Activated CD8-positive, alpha-beta memory T cell treated with anti-CD3 and anti-CD28 coated beads for 24 hours (primary cell): ENCODE measurements at places on chromosomes 3 and 15.

DNA sequence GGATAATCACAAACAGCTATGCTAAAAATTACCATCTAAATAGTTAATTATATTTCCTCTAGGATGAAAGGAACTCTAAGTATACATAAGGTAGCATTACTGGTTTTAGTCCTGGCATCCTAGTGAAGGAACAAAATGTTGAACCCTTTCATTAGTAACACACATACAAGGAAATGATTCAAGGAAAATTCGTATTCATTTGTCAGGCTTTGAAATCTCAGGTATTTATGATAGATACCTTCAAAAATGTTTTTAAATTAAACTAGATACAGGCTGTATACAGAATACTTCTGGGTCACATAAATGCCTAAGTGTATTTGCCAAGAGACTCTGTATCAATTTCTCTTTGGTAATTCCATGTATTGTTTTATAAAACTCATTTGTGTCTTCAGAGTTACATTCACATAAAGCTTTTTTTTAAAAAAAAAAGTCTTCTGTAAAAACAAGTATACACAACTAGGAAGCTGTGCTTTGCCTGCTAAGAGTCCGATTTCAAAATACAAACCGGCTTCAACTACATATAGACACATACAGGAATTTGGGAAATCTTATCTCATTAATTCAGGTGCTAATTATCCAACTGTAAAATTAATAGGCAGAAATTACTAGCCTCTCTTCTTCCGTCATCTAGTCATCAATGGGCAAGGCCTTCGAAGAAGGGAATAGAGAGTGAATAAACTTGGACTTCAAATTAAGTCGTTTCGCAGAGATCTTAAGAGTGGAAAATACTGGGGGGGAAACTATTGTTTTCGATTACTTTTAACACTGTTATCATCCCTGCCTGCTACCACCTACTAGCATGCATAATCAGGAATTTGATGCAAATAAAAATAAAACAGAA lies 1.3 kb downstream of the SECISBP2L start:
- no peak for DNase-seq

DNA sequence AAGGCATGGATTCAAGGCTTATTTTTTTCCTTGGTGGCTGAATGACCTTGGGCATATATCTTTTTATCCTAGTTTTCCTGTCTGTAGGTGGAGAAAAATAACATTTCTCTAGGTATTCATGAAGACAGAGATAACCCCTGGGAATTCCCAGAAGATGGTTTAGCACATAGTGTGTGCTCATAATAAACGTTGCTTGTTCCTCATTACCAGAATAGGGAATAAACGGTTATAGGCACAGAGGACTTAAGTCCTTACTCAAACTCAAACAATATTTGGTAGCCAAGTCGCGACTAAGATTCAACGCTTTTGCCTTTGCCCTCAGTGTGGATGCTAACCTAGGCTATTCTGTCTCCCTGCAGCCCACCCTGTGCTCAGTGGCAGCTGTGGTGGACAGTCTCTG lies 51.6 kb upstream of the MITF start:
- no peak for DNase-seq

GRCh38 chr3:163768048-163768447 lies 1310.2 kb downstream of the SI start:
- no peak for DNase-seq

DNA sequence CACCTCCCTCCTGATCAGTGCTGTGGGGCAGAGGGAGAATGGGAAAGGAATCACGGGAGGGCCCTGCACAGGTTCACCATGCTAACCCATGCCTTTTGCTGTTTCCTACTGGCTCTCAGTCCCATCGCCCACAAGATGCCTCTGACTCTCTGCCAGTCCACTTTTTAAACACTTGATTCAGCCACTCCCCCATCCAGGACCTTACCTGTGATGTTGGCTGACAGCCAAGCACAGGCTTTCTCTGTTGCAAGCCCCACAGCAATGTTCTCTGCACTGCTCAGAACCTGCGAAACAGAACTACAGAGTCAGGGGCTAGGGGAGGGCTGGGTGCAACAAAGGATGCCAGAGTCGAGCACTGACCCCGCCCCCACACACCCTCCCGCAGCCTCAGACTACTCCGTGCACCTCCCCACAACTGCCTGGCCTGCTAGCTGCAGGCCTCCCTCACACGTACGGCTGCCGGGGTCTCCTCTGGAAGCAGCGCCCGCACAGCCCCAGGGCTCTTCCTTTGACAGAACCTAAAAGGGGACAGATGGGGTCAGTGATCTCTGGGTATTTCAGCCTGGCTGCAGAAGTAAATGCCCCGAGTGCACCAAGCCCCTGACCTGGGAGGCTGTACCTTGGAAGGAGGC lies 9.1 kb downstream of the CDAN1 start:
- DNase-seq = no peak

GRCh38 chr3:180684807-180685206 lies 5.5 kb upstream of the CCDC39 start:
- no peak for DNase-seq

GRCh38 chr15:83709241-83709640 lies 55.3 kb downstream of the ADAMTSL3 start:
- DNase-seq = no peak

GRCh38 chr3:107829185-107829584 lies 261.6 kb downstream of the CD47 start:
- no peak for DNase-seq

GRCh38 chr3:187987924-187988323 lies 166.0 kb upstream of the LPP start:
- DNase-seq = peak; percentile 70

GRCh38 chr15:97026781-97027180 lies 696.3 kb downstream of the NR2F2 start:
- no peak for DNase-seq

GRCh38 chr3:41715376-41715775 lies 246.5 kb downstream of the ULK4 start:
- DNase-seq = no peak
